CD4-positive, CD25-positive, alpha-beta regulatory T cell (primary cell): ENCODE measurements at places on chromosomes 4 and X. TPM values are rescaled to one million over a fixed set of nuclear protein-coding genes. Genes with fewer than 3 reads are reported as not detected.
A peak's percentile ranks its signal among the peaks of the same experiment; 100 is the strongest.

DNA sequence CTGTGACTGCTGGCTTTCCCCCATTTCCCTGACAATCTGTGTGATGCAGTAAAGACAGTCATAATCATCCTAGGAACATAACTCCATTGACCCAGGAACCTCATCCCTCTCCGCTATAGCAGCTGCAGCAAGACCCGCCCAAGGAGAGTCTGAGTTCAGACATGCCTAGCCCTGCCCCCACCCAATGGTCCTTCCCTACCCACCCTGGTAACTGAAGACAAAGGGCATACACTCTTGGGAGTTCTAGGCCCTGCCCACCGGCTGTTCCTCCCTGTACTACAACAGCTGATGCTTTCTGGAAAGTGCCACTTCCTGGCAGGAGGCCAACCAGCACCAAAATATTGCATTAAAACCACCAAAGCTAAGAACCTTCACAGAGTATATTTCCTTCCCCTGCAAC, 1035.6 kb downstream of the C4orf33 start:
- no peak for DNase-seq
- no peaks in the 10 kb centered on the region for H3K4me1 ChIP-seq
- no peak overlapping the region for H3K27ac ChIP-seq
- H3K27me3 ChIP-seq: no peaks in the 10 kb centered on the region
- H3K4me3 ChIP-seq: no peak overlapping the region
- H3K36me3 ChIP-seq: no peaks in the 10 kb centered on the region

BEX1 gene
- 0.64 TPM for total RNA-seq

GRCh38 chrX:69279234-69279633, 114.0 kb upstream of the PJA1 start:
- no peak overlapping the region for H3K4me3 ChIP-seq
- H3K36me3 ChIP-seq: no peaks in the 10 kb centered on the region
- no peak for DNase-seq
- H3K27ac ChIP-seq: no peak overlapping the region
- no peaks in the 10 kb centered on the region for H3K27me3 ChIP-seq
- no peaks in the 10 kb centered on the region for H3K4me1 ChIP-seq

DNA sequence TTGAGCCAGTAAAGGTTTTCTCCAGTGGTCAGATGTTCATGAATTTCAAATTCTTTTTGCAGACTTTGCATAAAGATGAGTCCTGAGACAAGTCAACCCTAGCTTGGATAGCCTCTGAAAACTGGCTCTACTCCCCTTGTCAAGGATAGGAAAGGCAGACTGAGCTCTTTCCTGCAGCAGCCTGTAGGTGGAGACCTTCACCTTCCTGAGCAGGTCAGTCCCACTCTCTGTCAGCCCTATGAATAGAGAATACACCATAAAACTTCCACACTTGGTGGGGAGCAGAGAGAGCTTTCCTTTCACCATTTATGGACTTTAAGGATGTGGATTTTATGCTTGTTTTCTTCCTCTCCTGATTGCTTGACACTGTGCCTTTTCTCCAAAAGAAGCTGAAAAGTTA, 41.9 kb downstream of the PCDH19 start:
- H3K36me3 ChIP-seq: no peaks in the 10 kb centered on the region
- no peak for DNase-seq

- H3K4me3 ChIP-seq: no peak overlapping the region
- no peaks in the 10 kb centered on the region for H3K27me3 ChIP-seq
- no peak for DNase-seq
- no peaks in the 10 kb centered on the region for H3K36me3 ChIP-seq
- no peaks in the 10 kb centered on the region for H3K4me1 ChIP-seq
Measured at GRCh38 chr4:61408861-61409260, 208.7 kb downstream of the ADGRL3 start.

ALAS2 gene
- total RNA-seq: not detected

UGT2B17 gene
- not detected for total RNA-seq

DNA sequence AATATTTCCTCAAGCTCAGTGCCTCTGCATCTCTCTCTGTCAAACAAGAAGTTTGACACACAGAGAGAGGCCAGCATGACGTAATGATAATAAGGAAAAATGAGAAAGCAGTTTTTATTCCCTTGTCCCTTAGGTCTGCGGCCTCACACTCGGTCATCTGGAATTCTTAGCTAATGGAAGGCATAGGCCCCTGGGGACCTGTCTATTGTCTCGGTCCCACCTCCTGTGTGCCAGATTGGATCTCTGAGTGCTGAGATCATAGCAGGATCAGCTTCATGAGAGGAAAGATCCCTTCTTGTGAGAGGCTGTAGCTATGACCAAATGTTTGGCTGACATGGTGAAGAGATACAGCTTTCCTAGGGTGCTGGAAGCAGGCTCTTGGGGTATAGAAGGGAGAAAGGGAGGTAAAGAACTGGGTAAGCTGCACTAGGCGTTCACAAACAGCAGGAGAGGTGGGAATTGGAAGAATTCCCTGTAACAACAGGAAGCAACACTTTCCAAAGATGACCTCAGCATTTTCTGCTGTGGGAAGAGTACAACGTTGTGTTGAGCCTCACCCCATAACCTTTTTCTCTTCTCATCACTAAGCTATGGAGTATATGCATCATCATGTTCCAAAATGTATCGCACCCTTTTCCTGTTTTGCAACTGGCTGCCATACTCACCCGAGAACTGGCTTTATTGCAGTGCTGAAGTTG, 20.2 kb downstream of the TMEM31 start:
- DNase-seq: no peak
- H3K4me1 ChIP-seq: no peaks in the 10 kb centered on the region

DNA sequence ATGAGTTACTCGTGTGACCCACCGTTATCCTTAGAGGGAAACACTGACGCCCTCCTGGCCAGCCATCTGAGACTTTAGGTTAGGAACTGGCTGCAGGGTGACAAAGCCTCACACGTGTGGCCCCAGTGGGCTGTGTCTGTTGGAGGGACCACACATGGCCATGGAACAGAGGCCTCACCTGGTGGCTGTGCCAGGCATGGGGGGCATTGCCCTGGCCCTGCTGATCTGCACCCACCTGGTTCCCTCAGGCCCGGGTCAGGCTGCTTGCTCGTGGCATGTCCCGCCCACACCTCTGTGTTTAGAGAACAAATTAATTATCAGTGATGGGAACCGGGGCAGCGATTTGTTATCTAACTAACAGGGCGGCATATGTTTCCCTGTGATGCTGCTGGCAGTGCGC, 100.9 kb upstream of the PSAPL1 start:
- no peak overlapping the region for H3K4me3 ChIP-seq
- H3K27me3 ChIP-seq: no peaks in the 10 kb centered on the region
- DNase-seq: no peak
- H3K36me3 ChIP-seq: no peaks in the 10 kb centered on the region
- no peak overlapping the region for H3K27ac ChIP-seq
- no peaks in the 10 kb centered on the region for H3K4me1 ChIP-seq

- DNase-seq: no peak
- no peak overlapping the region for H3K4me3 ChIP-seq
- H3K36me3 ChIP-seq: no peaks in the 10 kb centered on the region
Measured at GRCh38 chrX:85037114-85037513, 33.4 kb downstream of the APOOL start.

CNGA1 gene
- not detected for total RNA-seq

GRCh38 chr4:188175288-188175687, 36.0 kb downstream of the TRIML1 start:
- H3K36me3 ChIP-seq: no peaks in the 10 kb centered on the region
- H3K27ac ChIP-seq: no peak overlapping the region
- no peaks in the 10 kb centered on the region for H3K4me1 ChIP-seq
- no peak overlapping the region for H3K4me3 ChIP-seq
- no peaks in the 10 kb centered on the region for H3K27me3 ChIP-seq

DNA sequence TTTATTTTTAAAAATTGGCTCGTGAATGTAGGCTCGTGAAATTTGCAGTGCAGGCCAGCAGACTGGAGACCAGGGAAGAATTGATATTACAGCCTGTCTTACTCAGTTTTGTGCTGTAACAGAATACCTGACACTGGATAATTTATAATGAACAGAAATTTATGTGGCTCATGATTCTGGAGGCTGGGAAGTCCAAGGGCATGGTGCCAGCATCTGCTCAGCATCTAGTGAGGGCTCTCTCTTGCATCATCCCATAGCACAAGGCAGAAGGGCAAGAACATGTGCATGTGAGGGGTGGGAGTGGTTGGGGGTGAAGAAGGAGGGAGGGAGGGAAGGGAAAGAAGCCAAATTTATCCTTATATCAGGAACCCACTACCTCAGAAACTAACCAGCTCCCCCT, 13.7 kb upstream of the CLTRN start:
- no peak overlapping the region for H3K27ac ChIP-seq
- no peak for DNase-seq

DNA sequence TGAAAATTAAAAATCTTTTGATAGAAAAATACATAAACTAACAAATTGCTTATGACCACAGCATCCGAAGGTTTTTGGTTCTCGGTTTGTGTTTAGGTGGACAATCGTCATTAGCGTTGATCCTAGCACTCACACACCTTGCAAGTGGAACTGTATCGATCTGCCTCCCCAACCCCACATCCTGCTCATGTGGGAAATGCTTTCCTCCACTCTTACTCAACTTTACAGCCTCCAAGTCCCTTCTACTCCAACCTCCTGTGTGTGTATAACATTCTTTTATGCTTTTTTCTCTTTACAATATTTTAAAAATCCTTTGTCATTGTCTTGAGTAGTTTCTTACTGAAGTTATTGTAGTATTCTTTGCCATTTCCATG, 15.6 kb upstream of the TMEM131L start:
- H3K4me3 ChIP-seq: peak overlapping the region; percentile 49
- no peaks in the 10 kb centered on the region for H3K27me3 ChIP-seq
- peaks cover 14% of the 10 kb centered on the region for H3K4me1 ChIP-seq
- H3K36me3 ChIP-seq: no peaks in the 10 kb centered on the region

SRPX2 gene
- not detected for total RNA-seq

DNA sequence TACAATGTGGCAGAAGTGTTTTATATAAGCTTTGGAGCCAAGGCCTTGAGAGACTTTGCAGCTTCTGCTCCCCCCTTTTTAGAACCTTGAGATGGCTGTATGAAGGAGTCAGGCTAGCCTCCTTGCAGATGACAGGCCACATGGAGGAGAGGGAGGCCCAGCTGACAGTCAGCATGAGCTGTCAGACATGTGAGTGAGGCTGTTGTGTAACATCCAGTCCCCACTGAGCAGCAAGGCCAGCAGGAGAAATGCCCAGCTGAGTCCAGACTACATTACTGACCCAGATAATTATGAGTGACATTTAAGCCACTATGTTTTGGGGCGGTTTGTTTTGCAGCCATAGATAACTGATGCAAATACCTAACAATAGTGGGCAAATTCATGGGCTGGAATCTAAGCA, 515.3 kb upstream of the ARX start:
- no peaks in the 10 kb centered on the region for H3K27me3 ChIP-seq
- DNase-seq: no peak
- H3K36me3 ChIP-seq: no peaks in the 10 kb centered on the region
- H3K4me1 ChIP-seq: no peaks in the 10 kb centered on the region
- no peak overlapping the region for H3K4me3 ChIP-seq
- no peak overlapping the region for H3K27ac ChIP-seq

DNA sequence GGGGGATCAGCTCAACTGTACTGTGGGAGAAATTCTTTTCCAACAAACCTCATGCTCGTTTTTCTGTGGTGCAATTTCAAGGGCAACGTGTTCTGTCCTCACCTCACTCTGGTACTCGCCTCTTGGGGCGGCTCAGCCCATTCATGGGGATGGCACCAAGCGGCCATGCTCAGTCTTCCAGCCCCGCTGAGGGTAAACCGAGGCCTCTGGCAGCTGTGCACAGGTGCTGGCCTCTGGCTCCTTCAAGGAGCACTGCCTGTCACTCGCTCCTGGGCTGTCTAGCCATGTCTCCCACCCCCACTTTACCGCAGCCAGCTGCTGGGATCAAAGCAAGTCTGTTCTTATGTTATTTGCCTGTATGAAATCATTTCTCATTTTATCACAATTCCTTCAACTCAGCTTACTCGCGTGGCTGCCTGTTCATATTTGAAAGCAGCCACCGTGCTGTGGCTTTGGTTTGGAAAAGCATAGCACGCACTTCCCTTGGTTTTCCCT, 70.2 kb downstream of the MTMR1 start:
- peaks cover 18% of the 10 kb centered on the region for H3K36me3 ChIP-seq
- no peaks in the 10 kb centered on the region for H3K27me3 ChIP-seq

GRCh38 chr4:136637071-136637777, 895.1 kb downstream of the PCDH18 start:
- no peak overlapping the region for H3K27ac ChIP-seq
- no peaks in the 10 kb centered on the region for H3K36me3 ChIP-seq
- H3K4me1 ChIP-seq: no peaks in the 10 kb centered on the region
- no peak overlapping the region for H3K4me3 ChIP-seq

GRCh38 chr4:172786039-172786792, 382.4 kb upstream of the GALNT7 start:
- H3K4me3 ChIP-seq: no peak overlapping the region
- no peak overlapping the region for H3K27ac ChIP-seq
- no peaks in the 10 kb centered on the region for H3K4me1 ChIP-seq
- no peak for DNase-seq

DNA sequence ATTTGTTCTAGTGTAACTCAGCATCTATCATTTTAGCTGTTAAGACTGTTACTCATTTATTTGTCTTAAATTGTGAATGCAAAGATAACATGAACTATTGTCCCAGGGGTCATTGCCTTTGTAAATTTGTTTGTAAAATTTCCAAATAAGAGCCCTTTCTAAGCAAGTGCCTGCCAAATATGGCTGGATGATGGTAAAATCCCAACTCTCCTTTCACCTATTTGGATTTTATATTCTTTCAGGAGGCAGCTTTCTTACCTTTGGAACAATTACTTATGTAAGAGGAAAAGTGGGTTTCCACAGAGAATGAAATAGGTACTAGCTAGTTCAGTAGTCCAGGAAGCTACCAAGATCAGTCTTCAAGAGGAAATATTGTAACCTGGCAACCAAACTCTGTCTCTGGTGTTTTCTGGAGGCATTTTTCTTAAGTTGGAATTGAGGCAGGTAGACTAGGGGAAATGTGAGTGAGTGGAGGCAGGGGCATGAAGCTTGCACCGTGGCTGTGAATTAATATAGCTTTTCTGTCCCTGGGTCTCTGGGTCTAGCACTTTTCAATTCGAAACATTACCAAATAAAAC, 363.0 kb upstream of the ZCCHC13 start:
- no peak overlapping the region for H3K27ac ChIP-seq
- no peaks in the 10 kb centered on the region for H3K27me3 ChIP-seq
- H3K4me3 ChIP-seq: no peak overlapping the region
- DNase-seq: no peak

DNA sequence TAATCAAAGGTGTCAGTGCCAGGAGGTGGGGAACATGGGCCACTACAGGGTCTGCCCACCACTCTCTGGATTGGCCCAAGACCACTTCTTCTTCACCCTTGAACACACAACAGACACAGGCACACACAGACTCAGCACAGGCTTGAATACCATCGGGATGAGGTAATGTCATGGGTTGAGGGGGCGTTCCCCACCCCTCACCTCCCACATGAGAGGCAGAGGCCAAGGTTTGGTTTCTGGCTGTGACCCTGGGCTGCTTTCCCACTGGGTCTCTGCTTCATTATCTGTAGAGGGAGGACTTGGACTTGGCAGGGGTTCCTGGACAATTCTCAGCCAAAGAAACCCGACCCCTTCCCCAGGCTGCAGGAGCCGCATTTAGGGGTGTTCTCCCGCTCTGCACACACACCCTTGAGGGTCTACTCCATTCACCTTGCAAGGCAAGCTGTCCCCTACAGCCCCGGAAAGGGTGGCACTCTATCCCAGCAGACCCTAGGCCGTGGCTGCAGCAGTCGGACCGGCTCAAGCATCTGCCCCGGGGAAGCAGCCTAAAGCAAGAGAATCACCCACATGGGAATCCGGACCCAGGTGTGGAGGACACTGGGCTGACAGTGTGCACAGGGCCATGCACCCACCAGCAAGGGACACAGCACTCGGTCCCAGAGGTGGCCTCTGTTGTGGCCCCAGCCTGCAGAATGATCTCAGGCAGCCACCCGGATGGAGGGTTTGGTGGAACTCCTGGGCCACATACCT, 62.4 kb downstream of the TRMT44 start:
- H3K27ac ChIP-seq: no peak overlapping the region
- no peaks in the 10 kb centered on the region for H3K4me1 ChIP-seq
- no peaks in the 10 kb centered on the region for H3K27me3 ChIP-seq
- H3K36me3 ChIP-seq: no peaks in the 10 kb centered on the region
- DNase-seq: no peak
- no peak overlapping the region for H3K4me3 ChIP-seq

APLN gene
- total RNA-seq: not detected
